ENCODE measurements at places on chromosomes 7 and 10. TPM values are rescaled to one million over a fixed set of nuclear protein-coding genes. Genes with fewer than 3 reads are reported as not detected.

The CHST3 gene
- polyA plus RNA-seq, result 15.4 TPM

DNA sequence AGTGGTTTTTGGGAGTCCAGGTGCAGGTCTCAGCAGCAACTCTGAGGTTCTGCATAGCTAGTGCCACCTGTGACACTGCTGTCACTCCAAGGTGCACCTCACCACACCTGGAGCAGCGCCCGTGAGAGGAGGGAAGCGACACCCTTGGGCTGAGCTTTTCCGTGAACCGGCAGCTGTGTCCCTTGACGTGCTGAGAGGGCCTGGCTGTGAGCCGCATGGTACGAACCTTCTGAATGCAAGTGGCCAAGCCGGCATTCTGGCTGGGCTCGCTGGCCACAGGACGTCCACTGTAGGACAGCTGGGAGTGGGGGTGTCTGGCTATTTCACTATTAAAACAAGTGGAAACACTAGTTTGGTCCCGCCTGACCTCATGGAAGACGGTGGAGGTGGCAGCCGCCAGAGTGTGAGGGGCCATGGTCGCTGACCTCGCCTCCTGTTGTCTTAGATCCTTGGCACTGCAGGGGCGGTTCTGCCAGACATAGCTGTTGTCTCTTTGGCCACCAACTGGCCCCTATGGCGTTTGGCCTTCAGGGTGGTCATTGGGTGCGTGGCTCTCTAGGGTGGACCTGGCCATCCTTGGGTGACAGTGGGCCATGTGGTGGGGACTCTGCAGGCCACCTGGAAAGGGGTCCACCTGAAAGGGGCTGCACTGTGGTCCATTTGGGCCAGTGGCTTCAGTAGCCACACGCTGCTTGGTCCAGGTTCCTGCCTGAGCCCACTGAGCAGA, 12.9 kb downstream of the INPP5A start:
- DNase-seq, result no peak

DNA sequence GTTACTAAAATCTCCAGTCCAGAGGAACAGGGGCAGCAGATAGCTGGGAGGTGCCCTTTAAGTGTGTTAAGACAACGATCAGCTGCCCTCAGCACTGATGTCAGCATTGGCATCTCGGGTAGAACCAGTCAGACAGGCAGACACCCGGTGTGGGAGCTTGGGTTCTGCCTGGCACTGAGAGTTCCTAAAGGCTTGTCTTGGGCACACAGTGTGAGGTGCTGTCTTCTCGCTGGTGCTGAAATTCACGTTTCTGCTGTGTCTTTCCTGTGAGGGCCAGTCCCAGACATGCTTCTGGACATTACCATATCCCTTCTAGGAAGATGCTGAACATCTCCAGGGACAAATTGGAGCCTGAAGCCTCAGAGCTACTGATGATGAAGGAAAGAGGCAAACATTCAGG, 156.2 kb downstream of the DNAJB6 start:
- DNase-seq, result peak; percentile 29

DNA sequence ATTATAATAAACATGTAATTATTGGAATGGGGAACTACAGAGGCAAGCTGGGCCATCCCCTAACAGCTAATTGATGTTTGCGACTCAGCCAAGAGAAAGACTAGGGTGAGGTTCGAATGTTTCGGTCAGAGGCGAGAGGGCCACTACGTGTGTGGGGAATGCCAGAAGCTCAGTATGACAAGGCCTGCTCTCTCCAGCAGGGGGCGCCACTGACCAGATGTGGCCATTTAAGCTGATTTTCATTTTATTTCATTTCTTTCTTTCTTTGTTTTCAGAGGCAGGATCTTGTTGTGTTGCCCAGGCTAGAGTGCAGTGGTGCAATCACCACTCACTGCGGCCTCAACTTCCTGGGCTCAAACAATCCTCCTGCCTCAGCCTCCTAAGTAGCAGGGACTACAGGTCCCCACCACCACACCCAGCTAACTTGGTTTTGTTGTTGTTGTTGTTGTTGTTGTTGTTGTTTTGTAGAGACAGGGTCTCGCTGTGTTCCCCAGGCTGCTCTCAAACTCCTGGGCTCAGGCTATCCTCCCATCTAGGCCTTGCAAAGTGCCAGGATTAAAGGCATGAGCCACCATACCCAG, 38.1 kb downstream of the TMEM130 start:
- no peak for DNase-seq

- no peak for DNase-seq
Measured at GRCh38 chr10:123259791-123260190, 105.6 kb downstream of the BUB3 start.
